ENCODE measurements at places on chromosomes 5 and 9.
A peak's percentile ranks its signal among the peaks of the same experiment; 100 is the strongest.

GRCh38 chr5:128826275-128826674 is 139.0 kb upstream of the SLC27A6 start:
- DNase-seq = no peak

- DNase-seq = no peak
Measured at GRCh38 chr9:129262261-129262660, 84.2 kb upstream of the IER5L start.

GRCh38 chr9:69757996-69758675 is 1.7 kb downstream of the PTAR1 start:
- no peak for DNase-seq

GRCh38 chr9:87898151-87898550 is 15.5 kb downstream of the SPATA31E1 start:
- DNase-seq = no peak

DNA sequence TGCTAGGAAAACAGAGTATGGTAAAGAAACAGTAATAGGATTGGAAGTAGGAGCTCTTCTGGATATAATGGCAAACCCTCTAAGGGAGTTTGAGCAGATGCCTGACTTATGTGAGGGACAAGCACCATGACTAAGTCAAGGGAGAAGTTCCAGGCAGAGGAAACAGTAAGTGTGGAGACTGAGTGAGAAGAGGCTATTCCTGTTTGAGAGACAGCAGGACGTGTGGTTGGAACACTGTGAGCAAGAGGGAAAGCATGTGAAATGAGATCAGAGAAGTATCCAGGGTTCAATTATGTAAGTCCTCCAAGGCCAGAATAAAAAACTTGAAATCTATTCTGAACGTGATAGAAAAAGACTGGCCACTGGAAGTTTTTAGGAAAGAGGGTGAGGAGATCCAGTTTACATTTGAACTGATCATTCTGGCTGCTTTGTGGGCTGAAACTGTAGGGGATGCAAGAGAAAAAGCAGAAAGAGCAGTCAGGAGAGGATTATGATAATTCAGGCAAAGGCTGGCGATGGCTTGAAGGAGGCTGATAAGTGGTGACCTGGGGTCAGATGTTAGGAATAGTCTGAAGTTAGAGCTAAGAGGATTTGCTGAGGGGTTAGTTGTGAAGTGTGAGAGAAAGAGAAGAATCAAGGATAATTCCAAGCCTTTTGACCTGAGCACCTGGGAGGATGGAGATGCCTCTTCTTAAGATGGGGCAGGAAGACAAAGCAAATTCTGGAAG is 19.2 kb downstream of the DMAC1 start:
- no peak for DNase-seq

GRCh38 chr9:70600506-70600905 is 186.0 kb upstream of the KLF9 start:
- no peak for DNase-seq

DNA sequence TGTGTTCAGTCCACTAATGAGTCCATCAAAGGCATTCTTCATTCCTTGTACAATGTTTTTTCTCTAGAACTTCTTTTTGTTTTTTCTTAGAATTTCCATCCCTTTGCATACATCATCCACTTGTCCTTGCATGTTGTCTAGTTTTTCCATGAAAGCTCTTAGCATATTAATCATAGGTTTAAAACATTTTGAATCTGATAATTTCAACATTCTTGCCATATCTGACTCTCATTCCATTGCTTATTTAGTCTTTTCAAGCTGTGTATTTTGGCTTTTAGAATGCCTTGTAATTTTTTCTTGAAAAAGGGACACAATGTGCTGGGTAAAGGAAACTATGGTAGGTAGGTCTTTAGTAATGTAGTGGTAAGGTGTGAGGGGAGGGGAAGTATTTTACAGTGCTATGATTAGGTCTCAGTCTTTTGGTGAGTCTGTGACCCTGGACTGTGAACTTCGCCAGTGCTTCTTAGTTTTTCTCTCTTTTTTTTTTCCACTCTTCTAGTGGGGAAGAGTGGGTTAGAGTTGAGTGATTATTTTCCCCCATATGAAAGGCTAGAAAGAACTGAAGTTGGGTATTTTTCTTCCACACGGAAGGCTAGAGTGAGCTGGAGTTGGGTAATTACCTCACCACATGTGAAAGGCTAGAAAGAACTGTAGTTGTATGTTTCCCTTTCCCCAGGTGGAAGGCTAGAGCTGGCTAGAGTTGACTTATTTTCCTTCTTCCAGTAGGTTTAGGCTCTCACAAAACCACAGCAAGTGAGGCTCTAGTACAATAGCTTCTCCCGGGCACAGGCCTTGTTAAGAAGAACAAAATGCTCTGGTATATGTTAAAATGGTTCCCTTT is 172.1 kb downstream of the SNX18 start:
- DNase-seq = no peak

DNA sequence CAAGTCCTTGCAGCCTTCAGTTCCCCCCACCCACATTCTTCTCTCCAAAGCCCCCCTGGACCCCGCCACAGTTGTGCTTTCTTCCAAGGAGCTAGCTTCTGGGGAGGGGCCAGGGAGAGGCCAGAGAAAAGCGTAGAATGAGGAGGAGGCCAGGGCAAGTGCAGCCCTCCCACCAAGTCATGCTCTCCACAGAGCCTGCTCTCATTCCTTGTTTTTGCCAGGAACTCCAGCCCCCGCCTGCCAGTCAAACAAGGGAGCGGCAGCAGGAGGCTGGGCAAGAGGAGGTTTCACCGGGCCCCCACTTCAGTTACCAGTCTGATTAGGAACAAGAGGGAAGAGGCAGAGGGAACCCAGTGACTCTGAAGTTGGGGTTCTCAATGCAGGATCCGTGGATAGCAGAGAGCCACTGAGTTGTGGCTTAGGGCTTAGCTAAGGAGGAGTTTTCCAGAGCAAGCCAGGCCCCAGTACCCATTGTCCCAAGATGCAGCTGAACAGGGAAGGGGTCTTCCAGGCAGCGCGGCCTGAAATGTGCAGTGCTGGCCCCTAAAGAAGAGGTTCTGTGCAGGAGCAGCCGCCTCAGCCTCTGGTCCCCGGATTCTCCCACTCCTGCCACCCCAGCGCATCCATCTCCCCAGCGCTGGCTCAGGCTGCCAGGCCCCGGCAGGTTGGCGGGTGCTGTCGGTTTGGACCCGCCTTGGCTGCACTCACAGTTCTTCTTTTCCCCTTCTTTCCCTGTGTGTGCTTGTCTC is 120.6 kb downstream of the DAB2IP start:
- no peak for DNase-seq

- DNase-seq = no peak
Measured at GRCh38 chr5:74240783-74241750, 399.5 kb downstream of the ENC1 start.

- DNase-seq = no peak
Measured at GRCh38 chr5:165079389-165079788, 1574.0 kb downstream of the MAT2B start.

DNA sequence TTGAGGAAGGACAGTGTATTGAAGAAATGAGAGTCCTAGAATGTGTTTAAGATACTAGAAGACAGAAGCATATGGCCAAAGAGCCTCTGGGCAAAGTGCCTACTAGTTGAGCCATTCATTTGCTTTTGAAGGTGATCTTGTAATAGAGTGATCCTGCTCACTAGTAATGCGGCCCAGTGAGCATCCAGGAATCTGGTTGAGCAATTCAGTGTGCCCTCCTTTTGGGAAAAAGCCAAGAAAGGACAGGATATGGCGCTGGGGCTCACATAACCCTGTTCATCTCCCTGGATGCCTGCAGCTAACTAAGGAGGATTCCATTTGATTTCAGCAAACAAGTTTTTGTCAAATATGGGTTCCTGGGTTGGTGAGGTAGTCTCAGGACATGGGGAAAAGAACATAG is 16.3 kb downstream of the ADAM19 start:
- no peak for DNase-seq

DNA sequence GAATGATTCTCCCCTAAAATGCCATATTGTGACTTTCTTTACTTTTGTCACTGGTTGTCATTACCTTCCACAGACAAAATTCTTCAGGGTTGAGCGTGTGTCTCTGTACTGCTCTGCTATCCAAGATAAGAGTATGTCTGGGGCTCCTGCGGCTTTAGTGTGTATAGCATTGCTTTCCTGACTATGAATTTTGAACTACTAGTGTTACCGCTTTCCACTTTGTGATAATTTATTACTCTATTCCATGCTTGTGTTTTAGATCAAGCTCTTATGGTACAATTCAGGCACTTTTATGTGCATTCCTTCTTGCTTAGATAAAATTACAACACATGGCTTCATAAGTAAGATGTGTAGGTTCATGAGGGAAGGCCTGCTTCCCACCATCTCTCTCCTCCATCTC is 51.5 kb upstream of the MEF2C start:
- no peak for DNase-seq

GRCh38 chr5:101045689-101046088 is 142.6 kb upstream of the ST8SIA4 start:
- DNase-seq = no peak

DNA sequence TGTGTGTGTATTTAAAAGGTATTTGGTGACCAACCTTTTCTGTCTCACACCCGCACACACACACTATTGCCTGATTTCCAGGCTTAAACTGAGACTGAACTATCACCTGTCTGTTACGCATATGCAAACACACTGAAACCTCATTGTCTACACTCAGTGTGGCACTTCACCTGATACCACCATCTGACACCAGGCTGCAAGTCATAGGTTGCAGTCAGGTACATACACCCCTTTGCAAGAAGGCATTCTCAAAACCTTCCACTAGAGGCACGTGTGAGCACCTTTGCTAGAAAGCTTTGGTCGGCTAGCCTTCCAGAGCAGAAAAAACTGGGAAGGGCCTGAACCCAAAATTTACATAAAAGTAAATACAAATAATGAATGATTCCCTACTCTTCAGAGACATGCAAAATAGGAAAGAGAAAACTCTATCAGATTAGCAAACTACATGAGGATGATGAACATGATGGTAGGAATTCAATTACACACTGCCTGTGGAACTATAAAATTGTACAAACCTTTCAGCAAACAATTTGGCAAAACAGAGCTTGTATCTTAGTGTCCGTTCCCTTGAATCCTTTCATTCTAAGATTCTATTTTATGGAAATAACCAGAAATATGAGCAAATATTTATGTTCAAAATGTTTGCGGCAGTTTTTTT is 5.9 kb upstream of the FOXD1 start:
- DNase-seq = peak; percentile 59

- DNase-seq = no peak
Measured at GRCh38 chr5:10424124-10424731, 17.5 kb upstream of the ROPN1L start.

GRCh38 chr5:9437741-9438240 is 108.1 kb downstream of the SEMA5A start:
- no peak for DNase-seq
